Right lung (tissue), 10 donors: ENCODE measurements at places on chromosomes 13 and 19. TPM values are rescaled to one million over a fixed set of nuclear protein-coding genes. Genes with fewer than 3 reads are reported as not detected.

The ABHD8 gene
- 8.4 TPM for polyA plus RNA-seq

The NTN5 gene
- 2.2 TPM for polyA plus RNA-seq

The EPSTI1 gene
- polyA plus RNA-seq, result 10.8 TPM

The GIPC3 gene
- polyA plus RNA-seq, result 5.8 TPM

The NCAN gene
- 0.03 TPM for polyA plus RNA-seq

The CCDC97 gene
- 36.8 TPM for polyA plus RNA-seq

The CGB3 gene
- not detected for polyA plus RNA-seq

The GJA3 gene
- polyA plus RNA-seq, result 0.18 TPM

The FFAR2 gene
- 0.19 TPM for polyA plus RNA-seq

The OR7A10 gene
- polyA plus RNA-seq, result not detected

The CEACAM8 gene
- polyA plus RNA-seq, result 0.29 TPM

The PTPRH gene
- 0.15 TPM for polyA plus RNA-seq

The SLC17A7 gene
- 0.34 TPM for polyA plus RNA-seq

The NLRP9 gene
- polyA plus RNA-seq, result not detected

The APOE gene
- polyA plus RNA-seq, result 55.8 TPM

The IZUMO2 gene
- polyA plus RNA-seq, result 0.87 TPM

The SIGLEC8 gene
- not detected for polyA plus RNA-seq

The ZNF429 gene
- 27.6 TPM for polyA plus RNA-seq

The FFAR1 gene
- 0.44 TPM for polyA plus RNA-seq

The CPT1C gene
- 24.3 TPM for polyA plus RNA-seq

The SMAD9 gene
- 23.7 TPM for polyA plus RNA-seq

The PRRG2 gene
- 3.4 TPM for polyA plus RNA-seq

The GTF2F2 gene
- 26.1 TPM for polyA plus RNA-seq

The PGLYRP1 gene
- polyA plus RNA-seq, result not detected

The PSG2 gene
- polyA plus RNA-seq, result not detected

The ZNF324 gene
- 6.8 TPM for polyA plus RNA-seq

The PLK5 gene
- polyA plus RNA-seq, result 0.22 TPM

The RAB3D gene
- 16.6 TPM for polyA plus RNA-seq

The TEAD2 gene
- polyA plus RNA-seq, result 138 TPM

The FOSB gene
- polyA plus RNA-seq, result 269 TPM

The PDX1 gene
- polyA plus RNA-seq, result not detected

The ZNF223 gene
- polyA plus RNA-seq, result 13.1 TPM

The TTYH1 gene
- polyA plus RNA-seq, result 11.7 TPM

The C1QTNF9 gene
- 0.33 TPM for polyA plus RNA-seq

The SLC7A10 gene
- polyA plus RNA-seq, result 0.34 TPM

The LENG9 gene
- 3.4 TPM for polyA plus RNA-seq

The GSX1 gene
- polyA plus RNA-seq, result not detected

The ADM5 gene
- polyA plus RNA-seq, result 1.6 TPM

The PCDH8 gene
- 0.04 TPM for polyA plus RNA-seq

The PNMA8A gene
- polyA plus RNA-seq, result 15.8 TPM

The SIGLEC12 gene
- not detected for polyA plus RNA-seq
